ENCODE measurements at places on chromosomes 6 and 20. TPM values are rescaled to one million over a fixed set of nuclear protein-coding genes. Genes with fewer than 3 reads are reported as not detected.

The PI16 gene
- under 0.01 TPM for total RNA-seq

The HLA-DQA1 gene
- not detected for total RNA-seq

The IMPG1 gene
- not detected for total RNA-seq

The ACTL10 gene
- total RNA-seq: 0.18 TPM

The C20orf204 gene
- 0.18 TPM for total RNA-seq

The PTPRT gene
- total RNA-seq: not detected

The NKX2-2 gene
- not detected for total RNA-seq

The SLC17A9 gene
- total RNA-seq: 1.4 TPM

The SLA2 gene
- not detected for total RNA-seq

The HDGFL1 gene
- not detected for total RNA-seq

The UBE2C gene
- total RNA-seq: 43.6 TPM

The OPN5 gene
- total RNA-seq: not detected

GRCh38 chr6:25351485-25351884 is 72.3 kb downstream of the CARMIL1 start:
- DNase-seq: no peak

- DNase-seq: no peak
These were observed 50.8 kb upstream of the TGM3 start for GRCh38 chr20:2244993-2245392.

DNA sequence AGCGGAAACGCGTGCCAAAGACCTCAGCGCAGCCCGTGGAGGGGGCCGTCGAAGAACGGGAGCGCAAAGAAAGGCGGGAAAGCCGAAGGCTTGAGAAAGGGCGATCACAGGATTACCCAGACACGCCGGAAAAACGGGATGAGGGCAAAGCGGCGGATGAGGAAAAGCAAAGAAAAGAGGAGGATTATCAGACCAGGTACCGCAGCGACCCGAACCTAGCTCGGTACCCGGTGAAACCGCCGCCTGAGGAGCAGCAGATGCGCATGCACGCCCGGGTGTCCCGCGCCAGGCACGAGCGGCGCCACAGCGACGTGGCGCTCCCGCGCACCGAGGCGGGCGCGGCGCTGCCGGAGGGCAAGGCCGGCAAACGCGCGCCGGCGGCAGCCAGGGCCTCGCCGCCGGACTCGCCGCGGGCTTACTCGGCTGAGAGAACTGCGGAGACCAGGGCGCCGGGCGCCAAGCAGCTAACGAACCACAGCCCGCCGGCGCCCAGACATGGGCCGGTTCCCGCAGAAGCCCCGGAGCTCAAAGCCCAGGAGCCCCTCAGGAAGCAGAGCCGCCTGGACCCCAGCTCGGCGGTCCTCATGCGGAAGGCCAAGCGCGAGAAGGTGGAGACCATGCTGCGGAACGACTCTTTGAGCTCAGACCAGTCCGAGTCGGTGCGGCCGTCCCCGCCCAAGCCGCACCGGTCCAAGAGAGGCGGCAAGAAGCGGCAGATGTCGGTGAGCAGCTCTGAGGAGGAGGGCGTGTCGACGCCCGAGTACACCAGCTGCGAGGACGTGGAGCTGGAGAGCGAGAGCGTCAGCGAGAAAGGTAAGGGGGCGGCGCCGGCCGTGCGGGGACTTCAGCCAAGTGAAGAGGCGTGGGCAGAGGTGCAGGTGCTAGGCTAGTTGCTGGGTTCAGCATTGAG is 296.2 kb downstream of the RIMS1 start:
- DNase-seq: peak; percentile 24

DNA sequence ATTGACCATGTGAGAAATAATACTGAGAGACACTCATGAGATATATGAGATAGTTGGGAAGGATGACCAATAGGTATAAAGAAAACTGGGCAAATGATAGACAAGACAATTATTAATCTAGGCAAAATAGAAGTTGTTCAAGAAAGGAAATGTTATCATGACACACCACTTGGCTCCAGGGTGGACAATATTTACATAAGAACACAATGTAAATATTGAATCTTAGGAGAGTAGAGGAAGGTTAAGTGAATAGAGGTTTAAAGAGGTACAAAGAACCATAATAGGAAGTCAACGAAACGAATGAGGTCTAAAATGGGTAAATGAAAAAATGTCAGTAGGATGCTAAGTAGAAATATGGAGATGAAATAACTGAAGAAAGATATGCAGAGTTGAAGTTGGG is 126.5 kb downstream of the MBOAT1 start:
- DNase-seq: no peak

GRCh38 chr20:48889140-48889790 is 32.2 kb upstream of the ARFGEF2 start:
- DNase-seq: no peak

DNA sequence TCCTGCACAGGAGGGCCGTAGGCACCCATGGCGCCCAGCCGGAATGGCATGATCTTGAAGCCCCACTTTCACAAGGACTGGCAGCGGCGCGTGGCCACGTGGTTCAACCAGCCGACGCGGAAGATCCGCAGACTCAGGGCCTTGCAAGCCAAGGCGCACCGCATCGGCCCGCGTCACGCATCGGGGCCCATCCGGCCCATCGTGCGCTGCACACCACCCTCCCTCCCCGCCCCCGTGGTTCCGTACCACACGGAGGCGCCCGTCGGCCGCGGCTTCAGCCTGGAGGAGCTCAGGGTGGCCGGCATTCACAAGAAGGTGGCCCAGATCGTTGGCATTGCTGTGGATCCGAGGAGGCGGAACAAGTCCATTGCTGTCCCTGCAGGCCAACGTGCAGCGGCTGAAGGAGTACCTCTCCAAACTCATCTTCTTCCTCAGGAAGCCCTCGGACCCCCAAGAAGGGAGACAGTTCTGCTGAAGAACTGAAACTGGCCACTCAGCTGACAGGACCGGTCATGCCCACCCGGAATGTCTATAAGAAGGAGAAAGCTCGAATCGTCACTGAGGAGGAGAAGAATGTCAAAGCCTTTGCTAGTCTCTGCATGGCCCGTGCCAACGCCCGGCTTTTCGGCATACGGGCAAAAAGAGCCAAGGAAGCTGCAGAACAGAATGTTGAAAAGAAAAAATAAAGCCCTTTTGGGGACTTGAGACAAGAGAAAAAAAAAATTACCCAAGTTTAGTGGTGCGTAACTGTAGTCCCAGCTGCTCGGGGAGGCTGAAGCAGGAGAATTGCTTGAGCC is 9.9 kb upstream of the NCOA5 start:
- DNase-seq: no peak

- no peak for DNase-seq
These were observed 9.2 kb downstream of the SYNDIG1 start for GRCh38 chr20:24478584-24478983.

DNA sequence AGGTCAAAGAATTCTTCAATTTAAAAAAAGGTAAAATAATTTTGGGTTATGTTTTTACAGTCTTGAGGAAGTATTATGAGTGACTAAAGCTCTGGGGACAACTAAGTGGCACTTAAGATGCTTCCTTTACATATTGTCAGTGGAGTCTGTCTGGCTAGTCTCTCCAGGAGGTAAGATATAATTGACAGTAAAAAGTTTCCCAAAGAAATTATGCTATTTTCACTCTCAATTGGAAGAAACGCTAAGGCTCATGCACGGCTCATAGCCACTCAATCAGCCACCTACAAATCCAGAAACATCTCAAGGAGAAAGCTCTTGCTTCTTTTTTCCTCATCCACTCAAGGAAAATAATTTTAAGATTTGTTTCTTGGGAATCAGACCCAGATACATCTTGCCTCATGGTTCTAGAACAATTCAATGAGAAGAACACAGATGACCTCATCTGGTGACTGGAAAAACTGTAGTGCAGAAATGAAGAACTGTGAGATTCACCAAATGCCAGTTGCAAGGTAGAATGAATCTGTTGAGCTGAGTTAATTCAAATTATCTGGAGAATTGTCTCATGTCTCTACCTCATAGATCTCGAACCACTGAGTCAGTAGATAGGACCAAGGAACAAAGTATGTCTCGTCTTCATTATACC is 252.9 kb downstream of the TPBG start:
- peak; percentile 2 for DNase-seq

DNA sequence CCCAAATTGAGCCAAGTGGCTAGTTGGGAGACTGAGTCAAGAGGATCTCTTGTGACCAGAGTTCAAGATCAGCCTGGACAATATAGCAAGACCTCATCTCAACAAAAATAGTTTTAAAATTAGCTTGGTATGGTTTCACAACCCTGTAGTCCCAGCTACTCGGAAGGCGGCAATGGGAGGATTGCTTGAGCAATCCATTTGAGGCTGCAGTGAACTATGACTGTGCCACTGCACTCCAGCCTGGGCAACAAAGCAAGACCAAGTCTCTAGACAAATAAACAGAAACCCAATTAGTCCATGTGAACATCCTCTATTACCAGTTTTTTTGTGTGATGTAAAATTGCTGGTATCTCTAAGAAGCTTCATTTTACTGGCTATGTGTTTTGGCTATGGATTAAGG is 106.2 kb downstream of the TULP4 start:
- DNase-seq: peak; percentile 8

DNA sequence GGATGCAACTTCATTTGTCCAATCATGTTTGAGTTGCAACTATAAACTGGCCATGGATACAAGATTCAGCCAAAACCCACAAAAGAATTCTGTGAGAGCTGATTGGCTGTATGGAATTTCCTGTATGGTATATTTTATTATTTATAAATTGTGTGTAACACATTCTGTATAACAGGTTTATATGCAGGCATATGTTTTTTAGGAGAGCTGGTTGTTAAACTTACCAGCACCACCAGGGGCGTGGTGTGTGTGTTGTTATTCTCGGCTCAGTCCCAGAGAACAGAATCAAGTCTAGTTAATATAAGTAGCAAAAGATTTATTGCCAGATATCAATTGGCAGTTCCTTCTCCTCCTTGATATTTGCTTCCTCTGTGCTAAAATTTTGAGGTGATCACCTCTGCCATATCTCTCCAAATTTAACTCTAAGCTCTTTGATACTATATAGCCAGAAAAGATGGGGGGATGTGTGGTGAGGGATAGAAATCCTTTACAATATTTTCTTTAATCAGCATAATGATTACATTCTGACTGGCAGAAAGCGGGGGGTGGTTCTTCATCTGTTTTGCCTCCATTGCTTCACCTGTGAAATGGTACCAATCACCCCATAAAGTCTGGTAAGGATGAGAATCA is 22.9 kb downstream of the CNBD2 start:
- peak; percentile 34 for DNase-seq

DNA sequence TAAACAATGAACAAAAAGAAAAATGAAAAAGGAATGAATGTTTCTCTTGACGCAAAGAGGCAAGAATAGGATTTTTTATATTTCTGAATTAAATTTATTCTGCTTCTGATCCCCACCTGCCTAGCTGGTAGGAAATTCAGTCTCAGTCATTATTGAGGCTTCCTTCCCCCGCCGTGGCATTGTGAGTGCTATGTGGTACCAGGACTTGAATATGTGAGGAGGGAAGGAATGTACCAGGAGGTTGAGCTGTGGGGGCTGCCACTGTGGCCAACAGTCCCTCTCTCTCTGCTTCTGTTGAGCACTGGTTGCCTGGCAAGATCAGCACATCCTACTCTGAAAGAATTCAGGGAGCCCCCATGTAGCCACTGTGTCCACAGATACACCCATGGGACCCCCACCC is 368.1 kb upstream of the JARID2 start:
- DNase-seq: no peak

GRCh38 chr6:12277386-12277785 is 12.8 kb upstream of the EDN1 start:
- DNase-seq: no peak

DNA sequence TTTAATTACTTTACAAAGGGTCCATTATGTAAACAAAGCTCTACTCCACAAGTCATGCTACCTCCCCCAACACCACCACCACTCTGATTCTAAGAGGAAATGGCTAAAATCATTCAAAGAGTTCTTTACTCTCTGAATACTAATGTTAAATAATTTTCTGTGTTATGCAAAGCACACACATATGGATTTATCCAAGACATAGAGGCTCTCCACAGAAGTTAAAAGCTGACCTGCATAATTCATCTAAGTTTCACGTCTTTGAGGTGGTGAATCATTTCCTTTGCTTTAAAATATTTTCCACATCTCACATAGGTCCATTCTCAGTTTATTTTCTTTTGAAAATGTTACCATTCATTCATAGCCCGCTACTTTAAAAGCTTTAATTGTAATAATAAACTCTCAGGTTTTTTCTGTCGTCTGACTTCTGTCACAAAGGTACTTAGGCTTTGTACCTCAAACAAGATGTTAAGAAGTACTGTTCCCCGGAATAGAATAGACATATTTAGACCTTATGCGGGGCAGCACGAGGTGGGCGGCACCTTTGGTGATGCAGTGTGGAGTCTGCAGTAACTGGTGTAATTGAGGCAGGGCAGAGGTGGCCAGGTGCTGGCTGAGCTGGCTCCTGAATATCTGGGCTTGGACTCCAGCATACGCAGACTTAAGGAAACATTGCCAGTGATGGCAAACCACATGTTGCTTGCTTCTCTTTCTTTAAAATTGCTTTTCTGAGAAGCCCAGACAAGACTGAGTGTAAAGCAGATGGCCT is 55.8 kb downstream of the KIF6 start:
- DNase-seq: peak; percentile 44

GRCh38 chr6:30763618-30764489 is 19.5 kb upstream of the IER3 start:
- DNase-seq: peak; percentile 54

DNA sequence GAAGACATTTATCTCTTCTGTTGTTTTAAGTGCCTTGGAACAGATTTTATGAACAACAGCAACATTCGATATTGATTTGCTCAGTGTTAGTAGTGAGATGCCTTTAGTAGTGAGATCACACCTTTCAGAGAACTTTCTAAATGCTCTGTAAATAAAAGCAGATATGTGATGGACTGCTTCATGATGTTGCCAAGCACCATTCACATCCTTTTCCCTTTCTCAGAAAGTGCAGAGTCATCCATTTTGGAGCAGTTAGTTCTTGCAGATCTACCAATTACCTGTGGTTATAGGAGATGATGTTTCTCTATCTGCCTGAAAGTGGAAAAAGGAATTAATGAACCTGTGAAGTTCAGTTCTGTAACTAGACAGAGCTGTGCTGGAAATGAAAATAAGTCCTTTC is 27.0 kb downstream of the CBFA2T2 start:
- peak; percentile 11 for DNase-seq

DNA sequence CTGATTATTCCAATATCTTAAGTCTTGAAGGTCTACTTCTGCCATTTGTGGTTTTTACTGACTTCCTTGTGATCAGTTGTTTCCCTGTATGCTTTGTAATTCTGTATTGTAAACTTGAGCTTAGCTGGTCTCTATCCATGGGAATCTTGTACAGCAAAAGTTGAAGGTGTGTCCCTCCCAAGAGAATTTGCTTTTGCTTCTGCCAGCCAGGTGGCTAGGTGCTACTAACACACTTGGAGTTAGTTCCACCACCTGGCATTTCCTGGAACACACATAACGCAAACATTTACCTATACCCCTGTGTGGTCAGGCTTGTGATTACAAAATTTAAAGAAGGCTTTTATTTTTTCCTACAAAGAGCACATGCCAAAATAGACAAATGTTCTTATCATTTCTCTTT is 141.2 kb downstream of the GRM4 start:
- no peak for DNase-seq

- no peak for DNase-seq
These were observed 356.0 kb upstream of the JARID2 start for GRCh38 chr6:14889611-14890593.

DNA sequence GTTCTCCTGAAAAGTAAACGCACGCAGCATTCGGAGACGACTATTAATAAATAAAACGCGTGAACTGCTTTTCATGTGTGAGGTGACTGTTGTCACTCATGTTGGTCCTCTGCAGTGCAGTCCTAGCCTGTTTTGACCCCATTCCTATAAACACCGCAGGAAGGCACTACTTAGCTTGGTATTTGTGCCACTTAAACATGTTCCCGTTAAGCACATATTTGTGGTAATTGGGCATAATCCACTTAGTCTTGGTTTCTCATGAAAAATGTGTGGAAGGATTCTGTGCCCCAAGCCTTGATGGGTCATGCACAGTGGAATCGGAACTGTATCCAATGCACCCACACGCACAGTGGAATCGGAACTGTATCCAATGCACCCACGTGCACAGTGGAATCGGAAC is 313.9 kb downstream of the THBS2 start:
- DNase-seq: no peak
